ENCODE measurements at places on chromosomes 11 and 22.

DNA sequence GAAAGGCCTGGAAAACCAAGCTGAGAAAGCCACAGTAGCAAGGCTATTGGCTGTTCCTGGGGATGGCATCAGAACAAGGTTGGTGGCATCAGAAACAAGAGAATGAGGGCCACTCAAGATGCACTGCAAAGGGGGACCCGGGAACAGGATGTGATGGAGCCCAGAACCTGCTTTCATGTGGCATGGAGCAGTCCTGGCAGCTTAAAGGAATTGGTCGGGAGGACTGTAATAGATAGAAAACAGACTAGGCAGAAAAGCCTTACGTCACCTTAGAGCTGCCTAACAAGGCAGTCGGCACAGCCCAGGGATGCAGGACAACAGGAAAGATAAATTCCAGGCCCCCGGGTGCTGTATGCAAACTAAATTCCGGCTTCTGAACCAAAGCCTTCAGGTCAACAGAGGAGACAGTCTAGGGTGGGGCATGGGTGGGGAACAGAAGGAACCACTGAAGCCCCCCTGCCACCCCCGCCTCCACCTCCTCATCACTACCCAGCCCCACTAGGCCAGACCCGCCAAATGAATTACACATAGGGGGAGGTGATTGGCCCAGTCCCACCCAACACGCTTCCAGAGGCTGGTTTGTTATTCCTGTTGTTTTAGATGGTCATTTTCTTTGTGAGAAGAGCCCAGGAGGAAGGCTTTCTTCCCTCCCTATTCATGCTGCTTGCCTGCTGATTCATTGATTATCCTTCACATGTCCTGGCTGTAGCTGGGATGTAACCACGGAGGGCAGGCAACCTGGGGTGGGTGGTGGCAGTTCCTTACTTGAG is 25.7 kb upstream of the LRRC55 start:
- DNase-seq = no peak

DNA sequence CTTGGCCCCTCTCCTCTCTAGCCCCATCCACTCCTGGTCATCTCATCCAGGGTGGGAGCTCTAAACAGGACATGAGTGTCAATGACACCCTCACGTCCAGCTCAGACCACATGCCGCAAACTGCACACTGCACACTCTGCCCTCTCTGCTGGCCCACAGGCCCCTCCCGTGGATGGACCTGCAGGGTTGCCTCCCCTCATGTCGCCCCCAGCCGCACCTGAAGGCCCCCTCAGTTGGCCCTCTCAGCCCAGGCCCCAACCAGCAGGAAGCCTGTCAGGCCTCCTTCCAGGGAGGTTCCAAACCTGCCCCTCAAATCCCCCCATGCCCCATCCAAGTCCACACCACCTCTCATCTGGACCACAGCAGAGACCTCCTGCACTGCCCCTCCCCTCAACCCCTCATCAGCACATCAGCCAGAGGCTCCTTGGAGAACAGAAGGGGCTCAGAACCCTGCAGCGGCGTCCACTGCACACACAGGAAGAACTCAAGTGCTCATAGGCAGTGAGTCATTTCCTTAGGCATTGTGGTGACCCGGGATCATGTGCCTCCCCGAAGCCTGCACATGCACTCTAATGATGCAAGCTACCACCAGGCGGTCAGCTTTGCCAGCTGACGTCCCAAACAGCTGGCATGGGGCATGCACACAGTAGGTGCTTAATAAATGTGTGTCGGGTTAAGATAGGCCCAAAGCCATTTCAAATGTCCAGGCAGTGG is 12.9 kb upstream of the CDKN1C start:
- peak; percentile 91 for DNase-seq

- no peak for DNase-seq
These were observed 40.5 kb downstream of the KREMEN1 start for GRCh38 chr22:29113319-29113718.

DNA sequence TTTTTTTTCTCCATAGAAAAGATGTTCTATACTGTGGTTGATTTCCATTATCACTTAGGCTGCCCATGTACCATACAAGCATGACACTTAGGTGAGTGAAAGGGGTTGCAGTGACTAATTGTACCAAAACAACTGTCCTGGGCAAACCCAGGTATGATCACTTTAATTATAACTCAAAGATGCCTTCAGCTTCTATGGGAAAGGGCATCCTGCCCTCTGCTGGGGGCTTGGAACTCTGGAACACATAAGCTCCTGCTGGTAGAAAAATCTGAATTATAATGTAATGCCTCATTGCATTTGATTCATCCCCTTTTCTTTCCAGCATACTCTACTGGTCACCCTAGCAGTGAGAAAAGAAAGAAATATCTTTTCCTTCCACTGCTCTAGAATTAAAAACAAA is 206.3 kb downstream of the DDX10 start:
- DNase-seq = peak; percentile 67

GRCh38 chr11:18802381-18803257 is 11.0 kb upstream of the PTPN5 start:
- peak; percentile 89 for DNase-seq

DNA sequence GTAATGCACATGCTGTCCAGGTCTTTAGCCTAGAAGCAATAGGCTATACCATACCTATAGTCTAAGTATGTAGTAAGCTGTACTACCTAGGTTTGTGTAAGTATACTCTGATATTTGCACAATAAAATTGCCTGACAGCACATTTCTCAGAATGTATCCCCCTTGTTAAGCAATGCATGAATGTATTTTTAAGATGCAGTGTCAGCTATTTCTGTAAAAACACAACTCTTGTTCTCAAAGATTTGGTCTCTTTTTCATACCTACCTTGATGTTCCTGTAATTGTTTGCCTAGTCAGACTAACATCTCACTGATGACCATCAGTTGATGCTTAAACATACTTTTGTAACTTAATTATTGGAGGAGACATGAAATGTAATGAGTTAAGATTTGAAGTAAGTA is 619.9 kb downstream of the CNTN5 start:
- no peak for DNase-seq

- no peak for DNase-seq
These were observed 144.9 kb upstream of the SESN3 start for GRCh38 chr11:95375886-95376285.

- DNase-seq = no peak
These were observed 83.6 kb upstream of the BDNF start for GRCh38 chr11:27783701-27784355.

DNA sequence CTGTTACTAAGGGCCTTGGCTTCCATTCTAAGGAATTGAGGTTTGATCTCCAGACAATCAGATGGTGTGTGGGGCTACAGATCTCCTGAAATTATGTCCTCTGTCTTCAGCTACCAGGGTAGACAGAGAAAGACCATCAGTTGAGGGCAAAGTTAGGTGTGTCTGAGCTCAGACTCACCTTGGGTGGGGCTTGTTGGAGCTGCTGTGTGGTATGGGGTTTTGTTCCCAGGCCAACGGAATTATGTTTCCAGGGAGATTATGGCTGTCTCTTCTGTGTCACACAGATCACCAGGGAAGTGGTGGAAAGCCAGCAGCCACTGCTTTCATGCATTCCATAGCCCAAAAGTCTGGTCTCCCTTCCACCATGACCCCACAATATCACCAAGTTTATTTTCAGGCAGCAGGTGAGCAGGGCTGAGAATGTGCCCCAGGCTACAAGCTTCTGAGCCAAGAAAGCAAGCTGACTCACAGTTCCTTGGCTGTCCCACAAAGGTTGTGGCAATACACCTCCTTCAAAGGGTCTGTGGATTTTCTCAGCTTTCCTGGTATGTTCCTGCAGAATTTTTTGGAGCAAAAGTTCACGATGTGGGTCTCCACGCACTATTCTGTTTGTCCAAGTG is 714.9 kb downstream of the LUZP2 start:
- DNase-seq = no peak

DNA sequence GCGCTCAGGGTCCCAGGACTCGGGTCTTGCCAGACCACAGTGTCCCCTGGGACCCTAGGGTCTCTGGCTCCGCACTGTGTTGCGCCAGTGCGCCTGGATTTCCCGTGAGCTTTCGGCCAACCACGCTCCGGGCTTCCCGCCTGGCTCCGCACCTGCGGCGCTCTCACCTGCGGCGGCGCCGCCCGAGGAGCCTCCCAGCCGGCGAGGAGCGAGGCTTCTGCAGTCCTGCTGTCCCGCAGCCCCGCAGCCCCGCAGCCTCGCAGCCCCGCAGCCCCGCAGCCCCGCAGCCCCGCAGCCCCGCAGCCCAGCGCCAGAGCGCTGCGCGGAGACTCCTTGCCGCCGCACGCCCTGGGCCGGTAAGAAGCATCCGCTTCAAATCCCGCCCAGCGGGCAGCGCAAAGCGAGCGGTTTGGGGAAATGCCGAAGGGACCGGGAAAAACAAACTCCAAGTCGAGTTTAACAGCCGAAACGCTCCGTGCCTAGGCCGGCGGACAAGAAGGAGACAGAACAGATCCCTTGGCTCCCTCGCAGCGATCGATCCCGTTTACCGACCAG is 939 bp downstream of the ALX4 start:
- no peak for DNase-seq

- DNase-seq = no peak
These were observed 64.1 kb downstream of the SLC1A2 start for GRCh38 chr11:35355102-35355749.
